ENCODE measurements at places on chromosomes 3 and 15.

DNA sequence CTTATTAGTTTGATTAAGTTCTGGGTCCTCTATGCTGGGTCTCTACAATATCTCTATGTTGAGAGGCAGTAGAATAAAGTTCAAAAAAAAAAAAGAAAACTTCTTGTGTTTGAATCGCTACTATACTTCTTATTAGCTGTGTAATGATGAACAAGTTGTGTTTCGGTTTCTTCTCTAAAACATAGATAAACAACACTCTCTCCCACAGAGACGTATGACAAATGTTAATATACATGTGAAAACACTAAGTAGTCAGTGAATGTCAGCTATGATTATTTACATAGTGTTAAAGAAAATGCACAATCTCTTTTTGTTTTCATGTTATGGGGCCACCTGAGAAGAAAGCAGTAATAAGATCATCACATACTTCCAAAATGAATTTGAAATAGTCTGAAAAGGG lies 45.3 kb downstream of the ACAP2 start:
- no peak for DNase-seq

GRCh38 chr3:12394569-12395271 lies 89.6 kb upstream of the TSEN2 start:
- DNase-seq = no peak

- no peak for DNase-seq
These were observed 53.9 kb upstream of the RASA2 start for GRCh38 chr3:141432904-141433303.

DNA sequence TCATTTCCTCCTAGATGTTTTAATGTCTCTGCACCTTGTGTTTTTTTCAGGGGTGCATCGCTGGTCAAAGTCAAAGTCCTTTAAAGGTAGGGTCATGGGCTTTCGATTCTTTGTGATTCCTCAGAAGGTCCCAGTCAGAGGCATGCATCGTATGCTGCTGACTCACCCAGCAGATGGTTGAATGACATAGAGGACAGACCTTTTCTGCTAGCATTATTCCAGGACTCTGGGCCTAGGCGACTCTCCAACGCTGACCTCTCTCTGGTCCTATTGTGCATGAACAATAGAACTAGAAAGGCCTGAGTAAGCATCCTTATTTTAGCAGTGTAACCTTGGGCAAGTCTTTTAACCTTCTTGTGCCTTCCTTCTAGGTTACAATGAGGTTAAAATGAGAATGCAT lies 75.9 kb downstream of the DGKG start:
- no peak for DNase-seq

- no peak for DNase-seq
These were observed 8.7 kb downstream of the SPCS1 start for GRCh38 chr3:52714335-52715302.

- DNase-seq = no peak
These were observed 41.9 kb upstream of the SEMA4B start for GRCh38 chr15:90159213-90159612.

- no peak for DNase-seq
These were observed 51.4 kb downstream of the FLNB start for GRCh38 chr3:58059349-58060321.

- DNase-seq = no peak
These were observed 193.9 kb downstream of the UBE3A start for GRCh38 chr15:25244731-25245585.

DNA sequence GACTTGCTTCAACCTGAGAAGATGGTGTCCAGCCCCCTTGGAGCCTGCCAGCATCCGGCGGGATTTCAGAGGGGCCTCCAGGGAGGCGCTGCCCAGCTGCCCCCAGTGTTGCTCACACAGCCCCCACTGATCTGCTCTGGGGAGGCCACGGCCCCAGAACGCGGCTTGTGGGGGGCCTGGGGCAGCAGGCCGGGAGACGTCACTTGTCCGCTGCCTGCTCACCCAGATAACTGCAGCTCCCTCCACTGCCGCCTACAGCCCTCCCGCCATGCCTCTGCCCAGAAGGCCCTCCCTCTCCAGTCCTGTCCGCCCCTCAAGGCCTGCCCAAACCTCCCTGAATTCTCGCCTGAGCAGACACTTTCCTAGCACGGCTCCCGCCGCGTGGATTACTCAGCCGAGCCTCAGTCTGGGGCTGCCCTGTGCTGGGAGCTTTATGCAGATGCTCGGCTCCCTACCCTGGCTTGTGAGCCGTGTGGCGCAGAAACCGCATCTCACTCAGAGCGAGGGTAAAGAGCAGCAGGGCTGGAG lies 17.2 kb upstream of the ADIPOQ start:
- DNase-seq = no peak

DNA sequence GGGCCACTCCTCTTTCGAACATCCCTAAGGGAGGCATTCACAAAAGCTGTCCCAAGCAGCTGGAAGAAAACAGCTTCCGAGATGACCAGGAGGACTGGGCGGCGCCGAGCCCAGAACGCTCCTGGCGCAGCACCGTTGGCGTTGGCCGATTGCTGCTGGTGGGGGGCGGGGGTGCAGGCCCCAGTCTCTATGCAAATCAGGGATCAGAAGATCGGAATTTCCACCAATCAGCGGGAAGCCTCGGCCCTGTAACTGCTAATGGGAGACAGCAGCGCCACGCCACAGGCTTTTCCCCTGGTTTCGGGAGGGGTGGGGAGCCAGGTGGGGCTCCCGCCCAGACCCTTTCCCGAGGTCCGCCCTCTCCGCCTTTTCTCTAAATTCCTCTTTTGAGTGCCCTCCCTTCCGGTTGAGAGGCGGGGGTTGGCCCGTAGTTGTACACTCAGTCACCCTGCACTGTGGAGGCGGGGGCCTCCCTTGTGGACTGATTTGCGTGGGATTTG lies 27.0 kb downstream of the HMCES start:
- DNase-seq = no peak

- no peak for DNase-seq
These were observed 56.0 kb downstream of the KLF13 start for GRCh38 chr15:31382713-31383045.

Measured in NCI-H187 (cell line).